ENCODE measurements at places on chromosomes 2 and 18.

- no peak for DNase-seq
Measured at GRCh38 chr2:16130541-16130880, 190.2 kb downstream of the MYCN start.

DNA sequence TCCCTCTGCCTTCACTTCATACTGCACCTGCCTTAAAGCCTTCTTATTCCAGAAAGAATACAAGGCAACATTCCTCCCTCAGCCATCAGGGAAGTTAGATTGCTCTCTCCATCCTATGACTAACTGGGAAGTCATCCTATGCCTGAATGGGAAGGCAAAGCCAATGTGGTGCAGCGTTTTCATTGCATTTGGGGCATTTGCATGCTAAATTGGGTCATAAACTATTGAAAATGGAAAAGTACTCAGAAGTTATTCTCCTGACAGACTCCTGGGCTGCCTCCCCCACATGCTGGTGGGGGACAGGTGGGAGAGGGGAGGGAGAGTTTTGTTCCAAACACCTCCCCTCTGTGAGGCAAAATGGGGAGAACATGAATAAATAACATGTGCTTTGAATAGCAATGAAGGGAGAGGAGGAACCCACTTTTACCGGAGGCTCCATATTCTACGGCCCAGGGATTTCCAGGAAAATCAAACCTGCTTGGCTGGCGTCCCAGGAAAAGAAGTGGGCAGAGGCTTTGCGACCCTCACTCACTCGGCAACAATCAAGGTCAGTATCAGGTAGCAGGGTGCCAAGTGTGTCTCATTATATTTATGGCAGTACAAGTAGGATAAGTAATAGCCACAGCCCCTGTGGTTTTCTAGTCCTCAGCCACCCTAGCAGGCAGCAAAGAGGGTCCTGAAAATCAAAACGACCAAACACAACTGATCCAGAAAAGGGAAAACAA is 84.1 kb downstream of the BOD1L2 start:
- no peak for DNase-seq

- DNase-seq: no peak
Measured at GRCh38 chr2:74767618-74768017, 66.3 kb upstream of the HK2 start.

- DNase-seq: no peak
Measured at GRCh38 chr2:133653056-133653455, 84.8 kb upstream of the NCKAP5 start.

DNA sequence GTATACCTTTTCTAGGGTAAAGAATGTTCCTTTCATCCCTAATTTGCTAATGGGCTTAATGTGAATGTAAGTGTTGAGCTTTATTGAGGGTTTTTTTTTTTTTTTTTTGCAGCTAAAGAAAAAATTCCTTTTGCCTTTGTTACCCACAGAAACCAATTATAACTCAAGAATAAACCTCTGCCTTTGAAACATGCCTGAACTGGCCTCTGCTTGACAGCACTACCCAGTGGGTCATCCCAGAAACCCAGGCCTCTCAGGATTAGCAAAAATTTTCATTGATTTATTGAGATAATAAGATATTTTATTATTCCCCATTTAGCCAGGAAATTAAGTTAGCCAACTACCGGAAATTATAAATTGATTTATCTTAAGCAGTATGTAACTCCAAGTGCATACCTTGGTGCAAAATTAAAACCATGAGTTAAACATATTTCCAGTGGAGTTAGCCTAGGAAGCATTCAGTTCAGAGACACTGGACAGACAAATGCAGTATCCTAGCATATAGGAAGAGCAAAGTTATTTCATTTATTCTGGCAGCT is 67.0 kb upstream of the RASGRP3 start:
- DNase-seq: no peak

Data from hematopoietic multipotent progenitor cell treated with erythropoietin and hydrocortisone succinate and interleukin-3 and kit ligand, for 4 days (in vitro differentiated cells).